ENCODE measurements at places on chromosomes 4 and X.

GRCh38 chrX:6777238-6778002 is 242.5 kb upstream of the VCX3A start:
- ATAC-seq: no peak

DNA sequence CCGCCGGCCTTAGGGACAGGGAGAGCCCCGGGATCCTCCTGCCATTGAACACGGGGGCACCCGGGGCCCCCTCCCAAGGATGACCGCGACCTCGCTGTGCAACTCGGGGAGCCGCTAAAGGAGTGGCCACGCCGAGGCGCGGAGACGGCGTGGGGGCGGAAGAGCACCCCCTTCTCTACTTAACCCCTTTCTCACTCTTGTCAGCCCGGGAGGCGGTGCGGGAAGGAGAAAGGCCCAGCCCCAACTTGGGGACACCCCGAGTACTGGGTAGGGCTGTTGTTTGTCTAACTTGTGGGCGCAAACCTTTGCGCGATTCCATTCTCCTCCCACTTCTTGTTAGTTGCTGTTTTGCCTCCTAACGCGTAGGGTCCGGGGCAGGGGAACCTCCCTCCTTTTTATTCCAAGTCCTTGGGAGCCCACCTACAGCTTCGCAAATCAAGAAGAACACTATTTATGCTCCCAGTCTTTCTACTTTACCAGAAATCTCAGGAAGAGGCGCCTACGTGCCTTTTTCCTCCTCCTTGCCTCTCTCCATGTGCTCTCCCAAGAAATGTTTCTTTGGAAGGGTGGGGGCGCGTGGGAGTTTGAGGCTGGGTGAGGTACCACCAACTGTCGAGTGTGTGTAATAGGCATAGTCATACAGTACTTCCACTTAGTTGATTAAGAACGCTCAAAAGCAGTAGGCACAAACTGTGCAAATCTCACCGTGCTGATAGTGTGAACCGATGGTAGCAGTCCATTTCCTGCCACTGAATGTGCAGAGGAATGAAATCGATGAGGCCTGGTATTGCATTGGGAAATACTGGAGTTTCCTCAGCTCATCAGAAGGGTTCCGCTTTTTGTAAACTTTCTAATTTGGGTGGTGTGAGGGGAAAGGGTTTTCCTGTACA is 813 bp downstream of the DIAPH2 start:
- peak; percentile 61 for ATAC-seq

GRCh38 chrX:69318651-69319340 is 153.5 kb upstream of the PJA1 start:
- no peak for ATAC-seq

- ATAC-seq: no peak
Observed at GRCh38 chr4:131296192-131296591, 1852.9 kb upstream of the PCDH10 start.

- ATAC-seq: no peak
Observed at GRCh38 chr4:82450966-82451755, 20.8 kb downstream of the ENOPH1 start.

GRCh38 chrX:47196098-47196497 is 2.5 kb downstream of the UBA1 start:
- ATAC-seq: no peak

GRCh38 chr4:71270901-71271300 is 67.9 kb upstream of the SLC4A4 start:
- ATAC-seq: no peak

DNA sequence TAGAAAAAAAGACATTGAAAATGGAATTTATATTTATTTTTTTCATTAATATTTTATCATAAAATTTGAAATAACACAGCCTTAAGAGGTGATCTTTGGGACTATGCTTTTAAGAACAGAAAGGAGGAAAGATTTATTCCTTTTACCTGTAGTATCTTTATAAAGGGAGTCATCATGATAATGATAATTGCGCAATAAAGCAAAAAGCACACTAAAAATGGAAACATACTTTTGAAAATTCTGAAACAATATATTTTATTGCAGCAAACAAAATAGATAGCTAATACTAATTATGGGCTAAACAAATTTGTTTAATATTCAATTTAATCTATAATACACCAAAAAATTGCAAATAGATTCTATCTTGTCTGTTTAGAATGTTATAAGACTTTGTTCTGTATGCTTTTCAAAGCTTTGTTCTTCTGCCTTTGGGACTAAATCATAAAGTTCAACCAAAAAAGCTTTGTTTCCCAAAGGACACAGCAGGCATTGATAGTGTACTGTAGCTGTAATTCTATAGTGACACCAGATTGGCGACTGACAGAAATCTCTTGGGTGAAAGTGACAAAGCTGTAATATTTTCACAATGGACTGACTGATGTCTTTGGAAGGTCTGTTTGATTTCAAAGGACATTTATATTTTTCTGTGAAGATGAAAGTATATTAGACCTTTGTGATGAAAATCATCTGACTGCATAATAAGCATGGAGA is 2156.6 kb upstream of the TENM3 start:
- no peak for ATAC-seq

- no peak for ATAC-seq
Observed at GRCh38 chr4:155673453-155673979, 6.9 kb downstream of the GUCY1A1 start.

GRCh38 chrX:111257733-111258132 is 12.6 kb downstream of the CAPN6 start:
- ATAC-seq: no peak

- no peak for ATAC-seq
Observed at GRCh38 chrX:85963736-85964135, 83.6 kb downstream of the CHM start.

GRCh38 chr4:153089742-153090141 is 114.5 kb upstream of the TRIM2 start:
- no peak for ATAC-seq

DNA sequence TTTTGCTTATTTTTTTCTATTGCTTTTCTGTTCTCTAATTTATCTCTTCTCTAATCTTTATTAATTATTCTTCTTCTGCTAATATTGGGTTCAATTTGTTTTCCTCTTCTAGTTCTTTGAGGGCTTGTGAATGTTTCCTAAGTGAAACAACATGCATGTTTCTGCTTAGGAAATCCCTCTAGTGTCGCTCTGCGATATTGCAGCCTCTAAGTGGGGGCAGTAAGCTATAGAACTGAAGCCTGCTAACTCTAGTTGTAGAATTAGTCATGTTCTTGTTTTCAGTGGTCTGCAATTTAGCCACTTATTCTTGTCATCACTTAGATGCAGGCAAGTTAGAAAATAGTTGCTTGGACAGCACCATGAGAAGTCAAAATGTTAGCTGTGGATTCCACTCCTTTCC is 222.6 kb downstream of the SPIN4 start:
- ATAC-seq: no peak

DNA sequence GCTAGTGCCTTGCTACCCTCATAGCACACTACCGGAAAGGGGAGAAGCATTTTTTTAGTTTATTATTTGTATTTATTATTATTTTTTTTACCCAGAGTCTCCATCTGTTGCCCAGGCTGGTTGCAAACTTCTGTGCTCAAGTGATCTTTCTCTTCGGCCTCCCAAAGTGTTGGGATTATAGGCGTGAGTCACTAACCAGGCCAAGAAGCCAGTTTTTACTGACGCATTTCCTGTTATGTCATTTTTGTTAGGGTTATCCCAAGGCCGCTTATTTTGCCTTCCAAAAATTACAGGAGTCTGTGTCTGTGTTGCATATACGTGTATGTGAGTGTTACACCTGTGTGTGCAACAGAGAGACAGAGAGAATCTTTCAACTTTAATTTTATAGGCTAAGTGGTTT is 404.5 kb downstream of the GBA3 start:
- no peak for ATAC-seq

Measured in activated CD4-positive, CD25-positive, alpha-beta regulatory T cell treated with anti-CD3 and anti-CD28 coated beads, Interleukin-2, amount 50 U/mL, for 24 hours (primary cell).